ENCODE measurements at places on chromosomes 13 and 19.
A peak's percentile ranks its signal among the peaks of the same experiment; 100 is the strongest.

- no peak for DNase-seq
Observed at GRCh38 chr19:46344363-46344762, 2.5 kb upstream of the PPP5C start.

DNA sequence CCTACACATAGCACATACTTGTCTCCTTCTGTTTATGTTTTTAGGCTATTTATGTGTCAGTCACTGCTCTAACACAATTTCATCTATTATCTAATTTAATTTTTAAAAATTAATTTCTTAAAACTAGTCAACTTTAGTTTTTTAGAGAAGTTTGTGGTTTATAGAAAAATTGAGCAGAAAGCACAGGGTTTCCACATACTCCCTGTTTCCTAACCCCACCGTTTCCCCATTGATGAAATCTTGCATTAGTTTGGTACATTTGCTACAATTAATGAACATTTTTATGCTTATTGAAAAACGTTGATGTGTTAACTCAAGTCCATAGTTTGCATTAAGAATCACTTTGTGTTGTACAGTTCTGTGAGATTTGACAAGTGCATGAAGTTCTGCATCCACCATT lies 53.5 kb downstream of the TNFSF13B start:
- DNase-seq = no peak

GRCh38 chr19:49497047-49497788 lies 984 bp downstream of the RPS11 start:
- DNase-seq = no peak

GRCh38 chr13:73245246-73245645 lies 186.4 kb downstream of the KLF5 start:
- no peak for DNase-seq

DNA sequence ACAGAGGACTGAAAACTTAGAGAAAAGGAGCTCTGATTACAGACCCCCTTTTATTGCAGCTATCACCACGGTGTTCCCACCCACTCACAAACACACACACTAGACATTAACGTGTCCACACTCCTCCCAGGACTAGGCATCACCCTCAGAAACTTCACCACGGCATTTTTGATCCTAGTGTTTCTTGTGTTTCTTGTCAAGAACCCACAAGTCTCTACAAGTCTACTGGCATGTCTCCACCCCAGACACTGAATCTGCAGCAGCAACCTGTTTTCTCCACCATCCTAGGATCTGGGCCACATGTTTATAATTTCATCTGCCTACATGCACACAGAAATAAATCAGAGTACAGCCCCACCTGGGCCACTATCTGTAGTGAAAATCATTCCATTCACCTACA lies 4.3 kb downstream of the ZNF486 start:
- DNase-seq = no peak

GRCh38 chr13:100428986-100429385 lies 159.6 kb downstream of the GGACT start:
- no peak for DNase-seq

- DNase-seq = no peak
Observed at GRCh38 chr13:63351081-63351480, 1935.4 kb upstream of the PCDH20 start.

DNA sequence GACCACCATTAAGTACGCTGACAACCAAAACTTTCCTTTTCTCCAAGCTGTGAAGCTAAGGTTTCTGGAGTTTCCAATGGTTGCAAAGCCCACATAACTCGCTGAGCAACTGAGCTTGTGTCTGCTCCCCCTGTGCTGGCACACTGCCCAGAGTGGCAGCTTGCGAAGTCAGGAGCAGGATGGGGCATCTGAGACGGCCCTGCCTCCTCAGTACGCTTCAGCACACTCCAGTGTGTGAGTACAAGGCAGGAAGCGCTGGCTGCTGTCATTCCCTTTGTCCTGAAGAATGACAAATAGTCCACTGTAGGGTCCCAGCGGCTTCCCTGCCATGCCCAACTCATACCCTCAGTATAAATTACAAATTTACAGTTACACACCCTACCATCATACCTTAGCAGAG lies 51.5 kb downstream of the SKA3 start:
- DNase-seq = peak; percentile 94

- DNase-seq = no peak
Observed at GRCh38 chr19:15449620-15450527, at the start of gene WIZ. TSS of gene WIZ (minus strand) at chr19:15449956. CDS start at chr19:15448307, 1,649 bp downstream.

DNA sequence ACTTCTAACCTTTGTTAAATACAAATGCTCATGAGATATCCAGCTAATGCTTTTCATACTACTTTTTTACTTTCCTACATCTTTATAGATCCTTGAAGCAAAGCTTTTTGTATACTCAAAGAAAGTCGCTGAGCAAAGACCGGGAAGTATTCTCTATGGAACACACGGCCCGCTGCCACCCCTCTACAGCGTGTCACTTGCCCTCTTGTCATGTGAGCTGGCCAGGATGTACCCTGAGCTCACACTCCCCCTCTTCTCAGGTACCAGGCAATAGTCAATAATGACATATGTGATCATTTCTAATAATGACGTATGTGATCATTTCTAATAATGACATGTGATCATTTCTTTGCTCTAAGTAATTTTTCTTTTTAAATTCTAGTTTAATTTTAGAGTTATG lies 112.9 kb downstream of the ZAR1L start:
- no peak for DNase-seq

Measured in NCI-H748 treated with DMSO at 0.1 percent for 48 hours (cell line).